LHCN-M2 (cell line): ENCODE measurements at places on chromosomes 5 and 9.

DNA sequence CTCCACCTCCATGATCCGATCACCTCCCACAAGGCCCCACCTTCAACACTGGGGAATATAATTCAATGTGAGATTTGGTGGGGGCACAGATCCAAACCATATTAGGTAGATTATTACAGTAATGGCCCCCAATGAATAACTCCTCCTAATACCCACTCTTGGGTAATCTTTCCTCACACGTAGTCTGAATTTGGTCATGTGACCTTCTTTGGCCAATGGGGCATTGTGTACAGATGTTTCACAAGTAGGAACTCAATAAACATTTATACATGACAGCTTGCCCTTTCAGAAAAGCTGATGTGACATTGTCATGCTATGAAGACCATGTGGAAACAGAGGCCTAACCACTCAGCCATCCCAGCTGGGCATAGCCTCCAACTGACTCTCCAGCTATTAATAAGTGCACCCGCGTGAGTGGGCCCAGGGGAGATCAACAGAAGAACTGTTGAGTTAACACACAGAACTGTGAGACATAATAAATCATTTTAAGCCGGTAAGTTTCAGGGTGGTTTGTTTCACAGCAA lies 10.6 kb downstream of the GPR150 start:
- DNase-seq, result no peak

- peak; percentile 6 for DNase-seq
Observed at GRCh38 chr5:161548487-161549094, 2.1 kb upstream of the GABRB2 start.

DNA sequence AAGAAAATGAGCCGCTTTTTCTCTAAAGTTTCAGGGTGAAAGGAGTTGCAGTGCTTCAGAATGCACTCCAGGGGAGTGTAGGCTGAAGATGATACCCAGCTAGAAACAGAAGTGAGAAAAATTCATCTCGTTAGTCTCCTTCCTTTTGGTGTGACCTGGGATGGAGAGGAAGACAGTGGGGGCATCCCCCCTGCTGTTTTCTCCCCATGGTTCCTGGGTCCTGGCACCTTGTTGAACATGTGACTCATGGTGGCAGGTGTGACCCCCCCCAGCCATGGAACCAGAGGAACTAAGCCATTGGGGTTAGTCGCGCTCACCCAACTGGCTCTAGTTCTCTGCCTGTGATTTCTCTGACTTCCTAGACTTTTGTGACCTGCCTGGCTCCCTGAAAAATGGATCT lies 424.6 kb downstream of the CSNK1G3 start:
- DNase-seq, result no peak

DNA sequence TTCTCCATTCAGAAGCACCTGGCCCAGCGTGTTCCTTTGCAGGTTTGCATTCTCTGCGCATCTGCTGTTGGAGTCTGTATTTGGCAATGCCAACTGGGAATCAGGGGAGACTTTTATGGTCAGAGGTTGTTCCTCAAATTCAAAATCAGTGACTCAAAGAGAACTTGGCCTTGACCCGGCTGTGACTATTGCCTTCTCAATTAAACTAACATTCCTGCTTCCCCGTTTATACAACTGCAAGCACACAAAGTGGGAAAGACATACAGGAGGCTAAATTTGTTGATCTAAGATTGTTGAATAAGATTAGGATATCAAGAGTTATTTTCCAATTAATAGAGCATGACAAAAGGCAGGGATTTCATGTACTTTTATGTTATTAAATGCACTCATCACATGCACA lies 402.4 kb upstream of the IRX2 start:
- no peak for DNase-seq

- no peak for DNase-seq
Observed at GRCh38 chr5:57791875-57792274, 309.3 kb upstream of the ACTBL2 start.

- no peak for DNase-seq
Observed at GRCh38 chr5:135843571-135844337, 9.3 kb downstream of the SLC25A48 start.

- no peak for DNase-seq
Observed at GRCh38 chr9:126524353-126525077, 89.2 kb upstream of the LMX1B start.

DNA sequence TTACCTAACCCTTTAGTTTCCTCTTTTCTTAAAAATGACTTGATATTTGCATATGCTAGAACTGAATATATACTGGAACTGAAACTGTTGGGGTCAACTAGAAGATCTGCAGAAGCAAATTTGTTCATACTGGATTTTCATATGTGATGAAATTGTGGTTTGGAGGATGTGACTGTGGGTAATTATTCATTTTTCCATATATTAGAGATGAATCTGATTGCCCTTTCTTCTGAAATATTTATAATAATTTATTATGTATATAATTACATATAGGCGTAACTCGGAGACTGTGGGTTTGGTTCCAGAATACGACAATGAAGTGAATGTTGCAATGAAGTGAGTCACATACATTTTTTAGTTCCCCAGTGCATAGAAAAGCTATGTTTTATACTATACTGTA lies 149.1 kb downstream of the ATP10B start:
- no peak for DNase-seq

GRCh38 chr9:97703437-97704344 lies 6.6 kb upstream of the XPA start:
- DNase-seq, result peak; percentile 92

DNA sequence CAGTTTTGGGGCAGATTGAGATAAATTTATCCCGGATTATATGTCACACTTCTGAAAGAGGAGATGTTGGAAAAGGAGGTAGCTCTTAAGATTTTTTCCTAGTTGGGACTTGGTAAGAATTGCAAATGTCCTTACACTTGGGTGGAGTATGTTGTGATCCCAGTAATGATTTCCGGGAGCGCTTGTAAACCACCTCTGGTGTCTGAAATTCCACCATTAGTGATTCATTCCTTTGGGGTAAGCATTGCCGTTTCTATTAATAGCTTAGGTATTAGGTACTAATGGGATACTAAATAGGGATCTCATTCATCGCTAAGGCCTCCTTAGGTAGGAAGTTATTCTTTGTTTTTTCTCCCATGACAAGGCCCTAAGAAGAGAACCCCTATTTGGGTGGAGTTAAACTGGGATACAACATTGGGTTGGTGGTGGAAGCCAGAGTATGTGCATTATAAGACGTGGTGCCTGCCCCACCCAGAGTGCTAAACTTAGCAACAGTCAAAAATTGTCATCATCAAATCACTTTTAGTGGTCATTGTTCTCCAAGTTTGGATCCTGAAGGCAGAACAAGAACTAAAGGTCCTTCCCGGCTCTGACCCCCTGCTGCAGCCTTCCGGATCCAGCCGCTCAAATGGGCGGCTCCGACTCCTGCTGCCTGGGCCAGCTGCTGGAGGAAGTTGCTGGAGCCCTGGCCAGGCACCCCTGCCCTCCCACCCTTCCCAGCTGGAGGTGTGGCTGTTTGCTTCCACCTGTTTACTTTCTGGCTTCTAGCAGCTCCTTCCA lies 31.7 kb upstream of the DAB2IP start:
- DNase-seq, result no peak

- DNase-seq, result peak; percentile 44
Observed at GRCh38 chr5:153489611-153490010, 859 bp upstream of the GRIA1 start.

- no peak for DNase-seq
Observed at GRCh38 chr5:142814122-142814521, 43.9 kb downstream of the ARHGAP26 start.

DNA sequence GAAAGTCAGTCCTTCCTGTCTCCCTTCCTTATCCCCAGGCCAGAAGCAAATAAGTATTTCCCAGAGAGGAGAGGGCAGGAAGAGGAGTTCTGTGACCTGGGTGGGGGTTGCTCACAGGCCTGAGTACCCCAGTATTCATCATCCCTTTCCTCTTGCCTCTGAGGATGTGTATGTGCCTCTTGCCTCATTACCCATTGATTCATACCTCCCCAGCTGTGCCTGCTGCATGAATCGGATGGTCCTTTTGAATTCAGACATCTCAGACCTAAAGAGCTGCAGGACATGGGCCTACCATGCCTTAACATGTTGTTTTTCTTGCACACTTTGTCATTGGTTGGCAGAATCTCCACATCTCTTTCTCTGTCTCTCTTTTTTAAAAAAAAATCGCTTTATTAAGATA lies 112.8 kb upstream of the SHB start:
- no peak for DNase-seq

DNA sequence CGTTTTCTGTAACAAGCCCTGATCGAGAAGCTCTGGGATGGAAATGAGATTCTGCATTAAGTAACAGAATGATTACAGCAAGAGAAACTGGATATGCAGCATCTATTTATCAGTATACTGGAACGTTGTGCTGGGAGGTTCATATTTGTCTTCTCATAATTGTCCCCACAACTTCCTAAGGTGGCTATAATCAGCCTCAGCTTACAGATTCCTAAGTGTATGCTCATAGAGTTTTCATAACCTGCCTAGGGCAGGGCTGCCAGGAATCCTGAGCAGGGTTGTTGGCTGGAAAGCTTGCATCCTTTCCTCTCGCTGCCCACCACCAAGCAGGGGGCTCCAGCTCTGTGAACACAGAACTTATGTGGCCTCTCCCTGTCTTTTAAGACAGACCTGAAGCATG lies 70.2 kb downstream of the FNBP1 start:
- DNase-seq, result no peak

DNA sequence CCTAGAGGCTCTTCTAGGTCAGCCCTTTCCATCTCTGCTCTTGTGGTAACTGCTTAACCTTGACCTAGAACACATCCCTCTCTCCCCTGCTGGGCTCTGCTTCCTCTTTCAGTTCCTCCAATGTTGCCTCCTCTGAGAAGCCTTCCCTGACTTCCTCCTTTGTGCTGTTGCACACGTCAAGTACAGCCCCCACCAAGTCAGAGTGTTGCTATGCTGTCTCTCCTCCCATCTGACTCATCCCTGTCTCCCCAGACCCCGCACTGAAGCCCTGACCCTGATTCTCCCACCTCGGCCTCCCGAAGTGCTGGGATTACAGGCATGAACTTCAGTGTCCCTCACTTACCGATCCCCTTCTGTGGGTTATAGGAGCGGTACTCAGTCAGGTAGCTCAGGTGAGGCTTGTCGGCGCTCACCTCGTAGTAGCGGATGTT lies 10.4 kb upstream of the TRIM14 start:
- no peak for DNase-seq

DNA sequence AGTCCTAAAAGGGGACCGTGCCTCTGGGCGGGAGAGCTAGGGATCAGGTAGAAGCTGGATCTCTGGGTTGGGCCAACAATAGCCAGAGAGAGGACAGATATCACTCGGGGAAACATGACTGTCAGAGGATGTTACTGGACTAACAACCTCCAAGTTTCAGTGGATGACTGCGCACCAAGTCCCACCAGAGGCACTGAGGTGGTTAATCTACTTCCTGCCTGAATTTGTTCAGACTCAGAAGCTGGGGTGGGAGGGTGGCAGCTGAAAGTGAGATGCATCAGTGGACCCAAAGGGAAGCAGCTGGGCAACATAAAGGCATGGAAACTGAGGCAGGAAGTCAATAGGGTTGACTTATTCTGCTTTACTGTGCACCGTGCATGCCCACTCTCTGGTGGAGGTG lies 130.1 kb upstream of the SLC44A1 start:
- DNase-seq, result no peak

GRCh38 chr5:159777049-159777660 lies 139.1 kb upstream of the ADRA1B start:
- peak; percentile 38 for DNase-seq

DNA sequence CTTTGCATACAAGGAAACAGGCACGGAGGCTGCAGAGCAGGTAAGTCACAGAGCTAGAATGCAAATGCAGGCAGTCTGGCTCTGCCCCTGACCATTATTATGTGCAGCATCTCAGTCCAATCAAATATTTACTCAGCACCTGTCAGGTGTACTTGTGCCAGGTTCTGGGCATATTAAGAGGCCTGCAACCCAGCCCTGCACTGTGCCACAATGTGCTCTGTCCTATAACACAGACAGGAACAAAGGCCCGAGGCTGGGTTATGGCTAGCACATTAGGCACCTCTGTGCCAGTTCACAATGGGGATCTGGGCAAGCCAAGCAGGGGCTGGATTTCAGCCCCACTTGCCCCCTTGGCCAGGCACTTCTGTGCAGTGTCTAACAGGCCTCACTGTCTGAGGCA lies 14.0 kb downstream of the ARL15 start:
- DNase-seq, result no peak

DNA sequence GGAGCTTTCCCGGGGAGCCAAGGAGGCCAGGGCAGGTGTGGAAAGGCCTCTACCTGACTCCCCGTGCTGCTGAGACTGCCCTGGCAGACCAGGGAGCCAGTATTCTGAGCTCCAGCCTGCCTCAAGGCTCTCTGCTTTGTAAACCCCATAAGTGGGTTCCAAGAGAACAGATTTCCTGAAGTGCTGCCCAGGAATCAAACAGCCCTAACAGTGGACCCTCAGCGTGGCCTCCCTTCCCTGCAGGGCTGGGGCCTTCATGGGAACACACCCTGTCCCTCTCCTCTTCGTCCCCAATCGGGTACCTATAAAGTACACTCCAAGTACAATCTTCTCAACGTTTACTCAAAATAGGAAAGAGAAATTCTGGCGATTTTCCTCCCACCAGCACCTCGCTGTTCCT lies 252.5 kb downstream of the FSTL4 start:
- no peak for DNase-seq

DNA sequence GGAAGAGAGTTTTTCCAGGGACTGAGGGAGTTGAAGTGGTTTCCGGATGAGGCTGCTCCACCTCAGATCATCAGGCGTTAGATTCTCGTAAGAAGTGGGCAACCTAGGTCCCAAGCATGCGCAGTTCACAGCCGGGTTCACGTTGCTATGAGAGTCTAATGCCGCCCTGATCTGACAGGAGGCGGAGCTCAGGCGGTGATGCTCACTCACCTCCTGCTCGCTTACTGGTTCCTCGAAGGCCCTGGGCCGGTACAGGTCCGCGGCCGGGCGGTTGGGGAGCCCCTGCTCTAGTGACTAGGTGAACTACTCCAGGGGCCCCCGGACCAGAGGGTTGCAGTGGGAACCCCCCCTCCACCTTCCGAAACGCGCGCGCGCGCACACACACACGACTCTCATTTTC lies 997 bp upstream of the RNF130 start:
- DNase-seq, result no peak

DNA sequence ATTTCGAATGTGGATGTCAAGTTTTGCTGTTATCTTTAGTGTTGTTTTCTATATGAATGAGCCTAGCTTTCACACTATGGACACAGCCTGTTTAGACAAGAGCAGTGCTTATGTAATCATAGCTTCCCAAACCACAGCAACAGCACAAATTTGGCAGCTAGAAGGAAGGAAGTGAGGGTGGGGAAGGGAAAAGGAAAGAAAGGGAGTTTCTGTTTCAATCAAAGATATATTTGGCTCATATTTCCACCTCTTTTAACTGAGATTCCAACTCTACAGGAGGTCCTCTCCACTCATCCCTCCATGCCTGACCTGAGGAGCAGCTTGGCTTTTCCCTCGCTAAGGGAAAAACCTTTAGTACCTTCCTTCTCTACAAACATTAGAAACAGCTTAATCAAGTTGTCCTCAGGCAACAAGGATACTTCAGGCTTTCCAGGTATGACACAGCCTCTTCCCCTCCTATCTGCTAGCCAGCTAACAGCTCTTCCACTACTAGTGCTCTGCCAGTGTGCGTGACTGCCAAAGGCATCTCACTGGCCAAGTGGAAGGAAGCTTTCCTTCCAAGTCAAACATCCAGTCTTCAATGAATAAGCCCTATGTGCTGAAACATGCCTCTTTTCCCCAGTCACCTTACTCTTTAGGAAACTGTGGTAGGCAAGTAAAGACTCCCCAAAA lies 268.6 kb upstream of the PTGER4 start:
- peak; percentile 73 for DNase-seq

- peak; percentile 8 for DNase-seq
Observed at GRCh38 chr9:108322326-108323098, 533.3 kb downstream of the ACTL7B start.
